Fibroblast of lung (primary cell): ENCODE measurements at places on chromosomes 3 and 15. TPM values are rescaled to one million over a fixed set of nuclear protein-coding genes. Genes with fewer than 3 reads are reported as not detected.
A peak's percentile ranks its signal among the peaks of the same experiment; 100 is the strongest.

REC114 gene
- total RNA-seq = not detected in 2 replicates

DNA sequence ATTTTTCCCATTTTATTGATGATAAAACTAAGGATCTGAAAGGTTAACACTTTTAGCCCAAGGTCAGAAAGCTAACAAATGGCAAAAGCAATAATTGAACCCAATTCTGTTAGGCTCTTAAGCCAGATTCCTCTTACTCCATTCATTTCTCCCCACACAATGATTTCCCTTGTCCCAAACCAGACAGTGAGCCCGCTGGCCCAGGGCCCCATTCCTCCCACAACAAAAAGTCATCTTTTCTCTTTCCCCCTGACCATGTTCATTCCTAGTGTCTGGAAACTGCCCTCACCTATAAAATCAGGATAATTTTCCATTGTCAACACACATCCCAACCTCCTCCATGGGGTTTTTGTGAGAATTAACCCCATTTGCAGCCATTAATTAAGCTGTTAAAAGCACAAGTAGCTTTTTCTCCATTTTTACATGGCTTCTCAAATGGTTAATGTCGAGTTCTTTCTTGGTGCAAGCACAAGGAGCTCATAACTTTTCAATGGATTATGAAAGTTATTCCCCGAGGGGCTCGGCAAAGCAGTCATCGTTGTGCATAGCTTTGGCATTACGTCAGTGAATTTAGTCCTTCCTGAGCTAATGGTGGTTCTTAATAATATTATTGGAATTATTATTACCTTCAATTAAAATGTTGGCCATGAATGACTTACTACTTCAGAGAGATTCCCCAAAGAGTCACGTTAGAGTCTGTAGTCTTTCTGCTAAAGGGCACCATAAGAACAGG is 151.0 kb upstream of the WNT5A start:
- no peaks in the 10 kb centered on the region for H3K36me3 ChIP-seq
- DNase-seq = no peak
- no peaks in the 10 kb centered on the region for H3K27me3 ChIP-seq
- H3K27ac ChIP-seq = no peak overlapping the region

DNA sequence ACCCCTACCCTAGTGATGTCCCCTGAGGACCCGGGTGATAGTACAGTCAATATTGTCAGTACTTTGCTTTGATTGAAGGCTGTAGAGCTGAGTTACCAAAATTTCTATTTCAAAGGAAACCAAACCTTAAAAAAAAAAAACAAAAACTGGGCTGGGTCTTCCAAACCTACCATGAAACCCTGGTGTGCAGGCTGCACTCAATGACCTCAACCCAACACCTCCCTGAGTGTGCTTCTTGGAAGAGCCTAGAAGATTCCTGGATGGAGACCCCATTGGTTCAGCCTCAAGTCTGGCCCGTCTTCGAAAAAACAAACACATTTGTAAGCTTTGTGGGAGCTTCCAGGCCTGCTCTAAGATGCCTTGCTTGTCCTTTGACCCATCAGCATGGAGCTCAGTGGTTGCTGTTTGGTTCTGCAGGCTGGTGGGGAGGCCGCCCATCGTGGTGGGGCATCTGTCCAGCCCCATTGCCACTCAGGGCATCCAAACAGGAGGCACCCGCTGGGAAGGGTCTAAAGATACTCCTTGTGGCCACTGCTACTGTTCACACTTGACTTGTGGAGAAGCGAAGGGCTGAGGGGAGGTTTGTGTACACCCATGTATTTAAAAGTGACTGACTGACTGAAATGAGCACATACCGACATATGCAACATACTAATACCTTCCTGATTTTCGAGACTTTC is 32.2 kb downstream of the CRTAP start:
- H3K27ac ChIP-seq = no peak overlapping the region
- H3K36me3 ChIP-seq = peaks cover 3% of the 10 kb centered on the region
- DNase-seq = no peak

RLBP1 gene
- total RNA-seq = not detected in 2 replicates

GRCh38 chr3:107369791-107370190 is 7.4 kb upstream of the CCDC54 start:
- DNase-seq = peak; percentile 32
- H3K4me3 ChIP-seq = no peak overlapping the region
- no peak overlapping the region for H3K27ac ChIP-seq
- H3K4me1 ChIP-seq = peaks cover 2% of the 10 kb centered on the region

IQCH gene
- total RNA-seq = 2.6 and 5.0 TPM in 2 replicates

DNA sequence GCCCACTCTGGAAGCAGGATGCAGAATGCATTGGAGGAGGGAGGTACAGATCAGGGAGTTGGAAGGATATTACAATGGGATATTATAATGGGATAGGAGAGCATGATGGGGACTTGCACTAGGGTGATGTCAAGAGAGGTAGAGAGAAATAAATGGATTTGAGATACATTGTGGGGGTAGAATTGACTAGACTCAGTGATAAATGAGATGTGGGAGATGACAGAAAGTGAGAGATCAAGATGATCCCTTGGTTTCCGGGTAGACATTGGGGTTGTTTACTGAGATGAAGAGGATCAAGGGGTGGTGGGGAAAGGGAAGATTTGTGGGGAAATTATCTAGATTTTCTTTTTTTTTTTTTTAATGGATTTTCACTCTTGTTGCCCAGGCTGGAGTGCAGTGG is 42.7 kb downstream of the BFSP2 start:
- H3K4me1 ChIP-seq = no peaks in the 10 kb centered on the region
- no peaks in the 10 kb centered on the region for H3K36me3 ChIP-seq
- no peak overlapping the region for H3K27ac ChIP-seq
- no peaks in the 10 kb centered on the region for H3K27me3 ChIP-seq
